ENCODE measurements at places on chromosomes 13 and 19. TPM values are rescaled to one million over a fixed set of nuclear protein-coding genes. Genes with fewer than 3 reads are reported as not detected.
A peak's percentile ranks its signal among the peaks of the same experiment; 100 is the strongest.

- no peak for DNase-seq
Observed at GRCh38 chr13:25683056-25683455, 311.3 kb downstream of the ATP8A2 start.

Gene TRPC4
- total RNA-seq = not detected

Gene IGLON5
- total RNA-seq = 0.24 TPM

DNA sequence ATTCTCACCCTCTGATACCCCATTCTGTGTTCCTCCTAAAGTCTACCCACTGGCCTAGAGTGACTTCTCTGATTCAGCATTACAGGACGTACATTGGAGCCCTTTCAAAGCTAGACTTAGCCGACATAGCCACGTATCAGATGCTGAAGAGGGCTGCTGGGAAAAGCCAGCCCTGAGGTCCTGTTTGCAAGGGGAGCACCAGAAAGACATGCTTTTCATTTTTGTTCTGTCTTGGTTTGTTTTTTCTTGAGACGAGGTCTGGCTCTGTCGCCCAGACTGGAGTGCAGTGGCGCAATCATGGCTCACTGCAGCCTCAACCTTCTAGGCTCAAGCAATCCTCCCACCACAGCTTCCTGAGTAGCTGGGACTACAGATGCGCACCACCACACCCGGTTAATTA, 6.3 kb upstream of the ZSWIM4 start:
- DNase-seq = no peak

- no peak for DNase-seq
Observed at GRCh38 chr13:77079902-77080413, 53.0 kb upstream of the FBXL3 start.

DNA sequence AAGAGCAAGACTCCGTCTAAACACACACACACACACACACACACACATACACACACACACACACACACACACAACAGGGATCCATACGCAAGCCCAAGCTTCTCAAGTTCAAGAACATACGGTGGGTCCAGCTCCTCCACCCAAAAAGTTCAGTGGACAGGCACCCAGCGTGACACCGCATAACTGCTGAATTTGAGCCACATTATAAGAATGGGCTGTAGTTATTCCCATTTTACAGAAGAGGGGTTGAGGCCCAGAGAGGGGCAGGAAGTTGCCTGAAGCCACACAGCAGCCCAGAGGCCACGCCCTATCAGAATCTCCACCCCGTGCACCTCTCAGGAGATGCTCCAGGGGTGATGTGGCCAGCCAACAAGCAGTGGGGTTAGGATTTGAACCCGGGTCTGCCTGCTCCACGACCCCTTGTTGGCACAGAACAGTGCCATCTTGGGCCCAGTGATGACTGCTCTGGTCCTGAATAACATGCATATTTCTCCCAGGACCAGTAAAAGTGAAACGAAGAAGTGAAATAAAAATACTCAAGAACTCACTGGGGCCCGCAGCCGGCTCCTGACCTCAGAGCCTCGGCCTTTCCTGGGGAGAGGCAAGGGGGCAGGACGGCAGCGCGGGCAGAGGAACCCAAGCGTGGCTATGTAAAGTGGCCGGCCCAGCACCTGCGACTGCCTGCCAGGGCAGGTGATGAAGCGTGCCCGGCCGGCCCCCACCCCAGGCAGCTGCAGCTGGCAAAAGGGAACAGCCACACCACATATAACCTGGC, 61.9 kb downstream of the AP1M1 start:
- no peak for DNase-seq

DNA sequence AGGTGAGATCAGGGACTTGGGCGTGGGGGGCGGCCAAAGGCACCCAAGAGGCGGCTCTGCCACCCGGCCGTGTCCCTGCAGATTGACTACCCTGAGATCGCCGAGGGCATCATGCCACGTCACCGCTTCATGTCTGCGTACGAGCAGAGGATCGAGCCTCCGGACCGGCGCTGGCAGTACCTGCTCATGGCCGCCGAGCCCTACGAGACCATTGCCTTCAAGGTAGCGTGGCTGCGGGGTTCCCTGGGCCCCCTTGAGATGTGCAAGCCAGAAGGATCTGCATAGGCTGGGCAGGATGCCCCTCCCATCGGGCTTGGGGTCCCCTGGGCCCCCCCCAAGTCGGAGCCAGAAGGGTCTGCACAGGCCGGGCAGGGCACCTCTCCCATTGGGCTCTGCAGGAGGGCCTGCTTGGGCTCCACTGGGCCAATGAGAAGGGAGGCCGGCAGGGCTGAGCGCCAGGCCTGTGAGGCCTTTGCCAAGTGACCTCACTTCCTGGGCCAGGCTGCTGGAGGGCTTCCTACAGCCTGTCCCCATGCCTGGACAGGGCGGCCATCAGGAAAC, 2.2 kb upstream of the AMH start:
- peak; percentile 70 for DNase-seq

Gene ZNF729
- total RNA-seq = not detected

GRCh38 chr19:11832253-11832912, 16.1 kb upstream of the ZNF439 start:
- DNase-seq = no peak

GRCh38 chr19:8129061-8129618, 20.3 kb downstream of the FBN3 start:
- DNase-seq = no peak

Gene SLC5A5
- total RNA-seq = not detected

GRCh38 chr13:31038834-31039552, 106.5 kb downstream of the TEX26 start:
- peak; percentile 69 for DNase-seq

DNA sequence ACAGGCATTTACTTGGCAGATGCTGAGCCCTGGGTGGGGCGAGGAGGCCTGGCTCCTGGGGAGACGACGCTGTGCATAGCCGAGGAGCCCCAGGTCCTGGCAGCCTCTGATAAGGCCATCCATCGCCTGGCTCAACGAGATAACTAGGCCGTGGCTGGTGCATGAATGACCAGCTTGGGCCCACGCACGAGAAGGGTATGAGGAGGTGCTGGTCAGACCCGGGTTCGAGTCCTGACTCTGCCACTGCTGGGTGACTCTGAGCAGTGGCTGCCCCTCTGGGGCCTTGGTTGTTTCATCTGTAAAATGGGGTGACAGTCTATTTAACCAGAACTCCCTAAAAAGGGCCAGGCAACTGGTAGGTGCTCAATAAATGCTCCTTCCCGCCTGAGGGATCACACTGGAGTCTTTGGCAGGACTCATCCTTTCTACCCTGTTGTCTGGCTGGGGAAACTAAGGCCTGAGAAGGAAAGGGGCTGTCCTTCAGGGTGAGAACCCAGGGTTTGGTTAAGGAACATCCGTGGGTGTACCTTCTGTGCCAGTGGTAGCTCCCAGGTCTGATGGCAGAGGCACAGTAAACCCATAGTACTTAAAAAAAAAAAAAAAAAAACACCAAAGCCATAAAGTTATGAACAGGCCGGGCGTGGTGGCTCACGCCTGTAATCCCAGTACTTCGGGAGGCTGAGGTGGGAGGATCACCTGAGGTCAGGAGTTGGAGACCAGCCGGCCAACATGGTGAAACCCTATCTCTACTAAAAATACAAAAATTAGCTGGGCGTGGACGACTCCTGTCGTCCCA, 8.1 kb upstream of the ARRDC2 start:
- DNase-seq = no peak

DNA sequence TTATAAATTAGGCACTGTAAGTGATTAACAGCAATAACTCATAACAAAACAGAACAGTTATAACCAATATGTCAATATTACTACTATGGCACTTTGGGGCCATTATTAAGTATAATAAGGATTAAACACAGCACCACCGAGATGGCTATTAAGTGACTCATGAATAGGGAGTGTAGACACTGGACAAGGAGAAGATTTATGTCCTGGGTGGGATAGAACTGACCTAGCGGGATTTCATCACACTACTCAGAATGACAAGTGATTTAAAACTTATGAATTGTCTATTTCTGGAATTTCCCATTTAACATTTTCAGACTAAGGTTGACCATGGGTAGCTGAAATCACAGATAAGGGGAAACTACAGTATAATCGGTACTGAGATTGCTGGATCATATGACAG, 79.0 kb upstream of the SLC7A1 start:
- DNase-seq = no peak

Gene NMRK2
- total RNA-seq = not detected

- no peak for DNase-seq
Observed at GRCh38 chr13:71483733-71484132, 383.3 kb downstream of the DACH1 start.

Gene ACER1
- total RNA-seq = not detected
